ENCODE measurements at places on chromosomes 7 and 10.

GRCh38 chr10:22723783-22724182 lies 9.4 kb upstream of the PIP4K2A start:
- no peak for DNase-seq

DNA sequence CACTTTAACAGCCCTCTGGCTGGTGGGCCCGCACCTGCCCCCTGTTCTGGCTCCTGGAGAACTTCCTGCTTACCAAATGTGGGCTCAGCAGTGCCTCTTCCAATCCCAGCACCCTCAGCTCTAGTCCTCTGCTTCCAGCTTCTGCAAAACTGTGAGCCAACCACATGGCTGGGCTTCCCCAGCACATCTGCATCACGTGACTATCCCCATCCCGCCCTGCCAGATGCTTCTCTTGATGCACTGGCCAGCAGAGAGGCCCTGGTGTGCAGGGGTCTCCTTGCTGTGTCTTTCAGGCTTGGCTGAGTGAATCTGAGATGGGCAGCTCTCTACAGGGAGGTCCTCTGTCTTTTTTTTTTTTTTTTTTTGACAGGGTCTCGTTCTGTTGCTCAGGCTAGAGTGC lies 43.8 kb upstream of the DMBT1 start:
- no peak for DNase-seq

DNA sequence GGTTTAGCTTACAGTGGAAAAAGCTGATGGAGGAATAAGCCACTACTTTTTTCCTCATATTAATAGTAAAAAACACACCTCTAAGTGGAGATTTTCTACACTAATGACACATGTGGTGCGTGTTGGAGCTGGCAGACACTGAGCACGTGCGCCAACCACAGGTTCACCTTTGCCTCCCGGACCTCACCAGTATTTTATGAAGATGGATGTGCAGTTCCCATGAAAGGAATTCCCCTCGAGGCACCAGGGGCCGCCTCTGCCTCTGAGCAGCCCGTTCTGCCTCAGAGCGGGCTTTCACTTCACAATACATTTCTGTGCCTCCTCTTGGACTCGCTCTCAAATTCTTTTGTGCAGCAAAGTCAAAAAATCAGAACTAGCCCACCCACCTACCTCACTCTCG lies 477.5 kb upstream of the ADARB2 start:
- no peak for DNase-seq

DNA sequence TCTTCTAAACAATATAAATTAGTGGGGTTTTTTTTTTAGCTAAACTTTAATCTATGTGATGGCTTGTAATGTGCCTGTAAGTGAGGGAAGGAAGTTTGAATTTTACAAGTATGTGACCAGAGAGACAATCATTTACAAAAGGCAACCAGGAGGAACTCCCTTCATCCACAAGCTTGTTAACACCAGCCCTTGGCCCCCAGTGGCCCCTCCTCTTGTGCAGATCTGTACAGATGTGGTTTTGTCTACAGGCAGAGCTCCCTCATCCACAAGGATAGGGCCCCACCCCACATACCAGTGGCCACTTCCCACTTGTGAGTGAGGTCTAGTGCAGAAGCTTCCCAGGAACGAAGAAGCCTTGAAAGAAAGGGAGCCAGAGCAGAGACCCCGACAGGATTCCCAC lies 234.1 kb upstream of the KMT2E start:
- DNase-seq: no peak

DNA sequence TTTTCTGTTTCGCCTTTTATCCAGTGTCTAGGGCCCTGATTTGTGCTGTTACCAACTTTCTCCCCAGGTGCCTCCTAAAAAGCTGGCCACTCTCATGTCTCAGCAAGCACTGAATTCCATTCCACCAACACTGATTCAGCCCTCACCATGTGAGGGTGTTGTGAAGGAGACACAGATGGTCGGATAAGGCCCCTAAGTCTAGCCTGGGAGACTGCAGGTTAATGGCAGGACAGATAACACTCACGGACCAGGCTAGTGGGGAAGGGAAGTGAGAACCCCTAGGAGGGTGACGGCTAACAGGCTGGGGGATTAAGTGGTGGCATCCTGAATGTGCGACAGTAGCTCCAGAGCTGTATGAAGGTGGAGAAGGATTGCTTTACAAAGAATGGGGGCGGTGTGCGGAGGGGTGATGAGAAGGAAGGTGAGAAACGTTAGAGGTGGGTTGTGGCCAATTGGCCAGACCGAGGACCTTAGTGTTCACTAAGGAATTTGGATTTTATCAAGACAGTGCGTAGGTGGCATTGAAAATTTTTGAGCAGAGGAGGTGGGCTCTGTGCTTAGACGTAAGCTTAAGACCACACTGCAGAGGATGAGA lies 3.8 kb upstream of the DUSP5 start:
- DNase-seq: no peak

DNA sequence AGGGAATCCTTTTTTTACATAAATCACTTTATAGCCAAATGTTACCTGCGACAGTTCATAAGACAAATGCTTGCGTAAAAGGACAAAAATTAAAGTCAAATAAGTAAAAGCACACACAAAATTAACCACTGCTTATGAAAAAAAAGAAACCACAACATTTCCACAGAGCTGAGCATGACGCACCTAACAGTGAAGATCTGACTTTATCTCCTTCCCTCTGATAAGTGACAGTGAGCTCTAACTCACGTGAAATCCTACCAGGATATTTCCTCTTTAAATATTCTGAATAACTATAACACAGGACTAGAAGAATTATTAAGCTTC lies 225.5 kb downstream of the SFMBT2 start:
- no peak for DNase-seq

DNA sequence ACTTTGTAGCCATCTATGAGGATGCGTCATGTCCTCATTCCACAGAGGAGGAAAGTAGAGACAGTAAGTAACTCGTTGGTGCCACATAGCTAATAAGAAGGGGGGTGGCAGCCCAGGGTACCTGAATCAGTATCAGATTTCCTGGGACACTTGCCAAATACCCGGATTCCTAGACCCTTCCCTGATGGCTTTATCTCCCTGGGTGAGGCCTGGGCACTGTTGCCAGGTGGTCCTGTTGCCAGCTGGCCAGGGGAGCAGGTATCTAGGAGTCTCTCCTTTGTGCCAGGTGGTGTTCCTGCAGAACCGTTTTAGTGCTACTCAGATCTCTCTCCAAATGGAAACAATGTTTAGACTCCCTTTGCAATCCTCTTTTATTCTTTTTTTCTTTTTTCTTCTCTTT lies 12.7 kb downstream of the SLC29A3 start:
- DNase-seq: no peak

GRCh38 chr7:27146491-27147198 lies 929 bp downstream of the HOXA6 start:
- DNase-seq: no peak

- no peak for DNase-seq
Observed at GRCh38 chr7:56105508-56105907, 768 bp downstream of the CHCHD2 start.

GRCh38 chr10:31037749-31038148 lies 6.1 kb upstream of the ZNF438 start:
- no peak for DNase-seq

DNA sequence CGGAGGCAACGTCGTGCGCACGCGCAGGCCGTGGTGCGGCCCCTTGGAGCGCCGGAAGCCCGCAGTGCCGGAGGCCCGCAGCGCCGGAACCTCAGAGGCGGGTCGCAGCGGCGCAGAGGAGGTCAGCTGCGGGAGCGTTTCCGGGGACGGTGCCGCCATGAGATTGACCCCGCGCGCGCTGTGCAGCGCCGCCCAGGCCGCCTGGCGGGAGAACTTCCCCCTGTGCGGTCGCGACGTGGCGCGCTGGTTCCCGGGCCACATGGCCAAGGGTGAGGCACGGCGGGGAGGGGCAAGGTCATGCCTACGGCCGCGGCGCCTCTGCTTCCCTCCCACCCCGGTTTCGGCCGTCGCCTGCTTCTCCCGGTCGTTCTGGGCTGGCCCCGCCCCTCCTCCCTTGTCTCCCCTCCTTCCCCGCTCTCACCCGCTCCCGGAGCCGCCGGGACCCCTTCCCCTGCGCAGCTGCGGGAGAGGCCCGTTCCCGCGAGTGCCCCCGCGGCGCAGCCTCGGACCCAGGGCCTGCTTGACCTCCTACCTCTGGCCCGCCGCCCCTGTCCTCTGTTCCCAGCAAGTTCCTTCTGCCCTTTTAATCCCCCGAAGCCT lies at the start of gene MTG1:
Gene MTG1 (plus strand): TSS at position 94 of the 600 bp plus-strand sequence. CDS start 64 bp downstream, at position 158.
- DNase-seq: peak; percentile 93

GRCh38 chr10:103564776-103565520 lies 71.4 kb downstream of the NEURL1 start:
- no peak for DNase-seq

DNA sequence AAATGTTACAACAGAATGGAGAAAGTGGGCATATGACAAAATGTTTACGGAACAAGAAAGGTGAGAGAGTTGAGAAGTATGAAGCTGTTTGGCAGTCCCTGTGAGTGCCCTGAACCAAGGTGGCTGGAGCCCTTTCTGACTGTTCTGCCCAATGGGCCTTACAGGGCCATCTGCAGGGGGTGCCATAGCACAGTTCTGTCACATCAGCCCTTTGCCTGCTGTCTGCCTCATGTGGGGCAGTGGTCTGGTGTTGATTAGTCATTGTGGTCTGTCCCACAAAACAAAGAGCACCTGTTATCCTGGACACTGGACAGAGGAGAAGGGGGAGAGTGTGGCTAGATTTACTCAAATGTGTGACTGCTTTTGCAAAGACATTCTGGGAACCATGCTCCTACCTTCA lies 51.5 kb upstream of the OSBPL3 start:
- no peak for DNase-seq

- DNase-seq: no peak
Observed at GRCh38 chr7:138081868-138082267, 5.6 kb downstream of the AKR1D1 start.

DNA sequence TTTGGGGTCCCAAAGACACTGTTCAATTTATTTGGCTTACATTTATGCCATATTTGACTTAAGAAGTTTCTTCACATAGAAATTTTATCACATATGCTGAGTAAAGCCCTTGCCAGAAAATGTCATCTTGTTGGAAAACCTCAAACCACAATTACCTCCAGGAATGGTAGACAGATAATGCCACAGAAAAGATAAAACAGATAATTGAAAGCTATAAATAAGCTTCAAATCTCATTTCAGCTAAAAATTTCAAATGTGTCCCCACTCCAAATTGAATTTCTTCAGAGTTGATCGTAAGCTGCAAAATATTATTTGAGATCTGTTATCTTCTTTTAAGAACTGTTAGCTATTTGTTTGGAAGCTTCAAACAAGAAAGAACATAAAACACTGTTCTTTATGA lies 176.4 kb upstream of the PTN start:
- no peak for DNase-seq

GRCh38 chr7:104327938-104328295 lies 486 bp upstream of the LHFPL3 start:
- DNase-seq: no peak

GRCh38 chr10:96720422-96721206 lies at the start of gene PIK3AP1:
Gene PIK3AP1, minus strand, starts transcription at chr10:96720514. Its CDS starts 120 bp downstream, at chr10:96720394.
- peak; percentile 16 for DNase-seq

DNA sequence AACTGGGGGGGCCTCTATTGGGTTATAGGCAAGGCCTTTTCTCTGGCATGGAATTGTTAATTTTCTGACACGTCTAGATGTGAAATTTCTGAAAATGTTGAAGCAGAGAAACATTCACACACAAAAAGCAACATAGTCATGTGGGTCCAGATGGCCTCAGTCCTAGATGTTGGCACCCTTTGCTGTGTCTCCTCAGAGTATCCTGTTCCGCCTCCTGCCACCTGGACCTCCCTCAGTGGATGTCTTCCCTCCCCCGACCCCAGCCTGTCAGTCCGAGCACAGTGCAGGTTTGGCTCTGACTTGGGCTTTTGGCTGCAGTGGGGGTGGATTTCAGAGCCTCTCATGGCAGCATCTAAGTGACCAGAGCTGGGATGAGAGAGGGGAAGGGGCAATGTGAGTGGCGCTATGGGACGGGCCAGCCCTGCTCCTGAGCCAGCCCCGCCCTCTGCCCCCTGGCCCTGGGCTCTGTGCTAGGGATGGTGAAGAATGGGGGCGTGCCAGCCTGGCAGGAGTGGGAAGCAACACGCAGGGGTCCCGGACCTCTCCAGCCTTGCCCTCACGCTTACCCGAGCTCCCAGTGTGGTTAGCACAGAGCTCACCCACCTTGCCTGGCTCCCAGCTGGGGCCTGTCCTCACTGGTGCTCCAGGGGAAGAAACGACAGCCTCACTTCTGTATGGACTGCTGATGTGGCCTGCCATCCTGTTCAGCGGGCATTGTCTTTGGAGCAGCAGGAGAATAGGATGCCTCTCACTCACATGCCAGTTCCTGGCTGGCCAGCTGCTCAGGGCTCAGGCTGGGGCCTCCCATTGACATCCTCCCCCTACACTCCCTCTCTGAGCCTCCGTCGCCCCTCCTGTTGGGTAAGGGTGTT lies 6.2 kb downstream of the ATP6V0E2 start:
- no peak for DNase-seq

GRCh38 chr10:93554760-93555432 lies 11.6 kb upstream of the FFAR4 start:
- peak; percentile 45 for DNase-seq

DNA sequence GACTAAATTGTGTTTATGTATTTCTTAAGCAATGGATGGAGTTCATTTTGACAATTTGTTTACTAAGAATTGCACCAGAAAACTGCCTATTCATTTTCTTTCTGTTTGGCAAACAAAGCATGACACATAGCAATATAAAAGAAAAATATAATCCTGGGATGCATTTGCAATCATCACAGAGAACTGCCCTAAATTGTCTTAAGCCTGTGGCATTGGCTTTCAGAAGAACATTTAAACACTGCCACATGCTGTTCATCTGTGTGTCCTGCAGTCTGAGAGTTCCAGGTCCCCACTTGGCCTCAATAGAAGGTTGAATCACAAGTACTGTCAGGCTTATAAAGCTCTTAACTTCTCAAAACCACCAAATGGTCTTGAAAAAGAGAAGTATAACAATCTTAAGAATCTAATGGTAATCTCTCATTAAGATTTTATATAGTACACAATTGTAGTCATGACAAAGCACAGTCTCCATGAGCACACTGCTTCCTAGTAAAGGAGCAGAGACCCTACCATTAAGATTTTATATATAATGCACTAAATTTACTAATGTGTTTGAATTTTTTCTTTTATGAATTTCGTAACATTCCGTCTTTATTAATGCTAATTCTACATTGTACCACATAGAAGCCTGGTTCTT lies 29.9 kb downstream of the RNLS start:
- DNase-seq: no peak

- no peak for DNase-seq
Observed at GRCh38 chr10:97911217-97911616, 61.6 kb downstream of the GOLGA7B start.

- no peak for DNase-seq
Observed at GRCh38 chr10:49285232-49285631, 13.7 kb upstream of the C10orf71 start.

GRCh38 chr10:131750171-131750895 lies 150.5 kb upstream of the PPP2R2D start:
- DNase-seq: no peak

- DNase-seq: no peak
Observed at GRCh38 chr7:44157116-44158080, 16.3 kb upstream of the MYL7 start.

- DNase-seq: no peak
Observed at GRCh38 chr10:7491949-7492659, 81.3 kb upstream of the SFMBT2 start.

GRCh38 chr7:95525503-95525902 lies 39.8 kb downstream of the ASB4 start:
- DNase-seq: no peak

Measured in activated CD4-positive, alpha-beta T cell treated with anti-CD3 and anti-CD28 coated beads for 24 hours (primary cell).